ENCODE measurements at places on chromosomes 16 and 17. TPM values are rescaled to one million over a fixed set of nuclear protein-coding genes. Genes with fewer than 3 reads are reported as not detected.

MYO15A gene
- 0.44 TPM for total RNA-seq

NOB1 gene
- 78.1 TPM for total RNA-seq

GRCh38 chr17:2703606-2704005 lies 8.0 kb downstream of the CLUH start:
- no peak for DNase-seq

TBC1D3E gene
- total RNA-seq = not detected

GPR139 gene
- total RNA-seq = not detected

DNA sequence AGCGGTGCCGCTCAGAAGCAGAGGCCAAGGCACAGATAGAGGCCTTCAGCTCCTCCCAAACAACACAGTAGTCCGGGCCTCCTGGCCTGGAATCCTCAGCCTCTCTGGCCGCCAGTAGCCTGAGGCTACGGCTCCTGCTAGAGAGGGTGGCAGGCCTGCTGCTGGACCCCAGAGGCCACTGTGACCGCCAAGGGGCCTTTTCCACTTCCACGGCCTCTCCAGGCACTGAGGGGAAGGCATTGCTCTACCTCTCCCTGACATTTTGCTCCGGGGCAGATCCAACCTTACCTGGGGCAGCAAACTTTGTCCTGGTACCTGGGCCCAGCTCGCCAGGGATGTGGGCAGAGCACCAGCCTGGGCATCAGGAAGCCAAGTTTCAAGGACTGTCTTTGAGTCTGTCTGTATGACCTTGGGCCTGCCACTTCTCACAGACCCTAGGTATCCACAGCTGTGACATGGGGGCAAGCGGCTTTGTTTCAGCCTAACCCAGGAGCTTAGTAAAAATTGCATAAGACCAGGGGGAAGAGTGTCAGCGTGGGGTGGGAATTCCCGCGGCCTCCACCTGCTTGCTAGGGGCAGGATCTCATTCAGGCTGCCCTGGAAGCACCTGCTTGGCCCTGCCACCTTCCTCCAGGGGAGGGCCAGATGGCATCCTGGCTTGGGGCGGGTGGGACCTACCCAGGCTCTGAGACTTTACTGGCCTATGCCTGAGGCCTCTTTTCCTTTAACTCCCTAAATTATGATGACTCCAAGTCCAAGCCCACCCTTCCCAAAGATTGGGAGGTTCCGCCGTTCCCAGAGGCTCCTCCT lies 33.2 kb downstream of the ADGRG5 start:
- no peak for DNase-seq

SLC16A6 gene
- 0.67 TPM for total RNA-seq

GRCh38 chr17:63653050-63653449 lies 30.8 kb downstream of the MAP3K3 start:
- DNase-seq = no peak

TMEM219 gene
- total RNA-seq = 52.7 TPM

GRCh38 chr17:4074831-4075495 lies 67.9 kb downstream of the ZZEF1 start:
- peak; percentile 53 for DNase-seq

DNA sequence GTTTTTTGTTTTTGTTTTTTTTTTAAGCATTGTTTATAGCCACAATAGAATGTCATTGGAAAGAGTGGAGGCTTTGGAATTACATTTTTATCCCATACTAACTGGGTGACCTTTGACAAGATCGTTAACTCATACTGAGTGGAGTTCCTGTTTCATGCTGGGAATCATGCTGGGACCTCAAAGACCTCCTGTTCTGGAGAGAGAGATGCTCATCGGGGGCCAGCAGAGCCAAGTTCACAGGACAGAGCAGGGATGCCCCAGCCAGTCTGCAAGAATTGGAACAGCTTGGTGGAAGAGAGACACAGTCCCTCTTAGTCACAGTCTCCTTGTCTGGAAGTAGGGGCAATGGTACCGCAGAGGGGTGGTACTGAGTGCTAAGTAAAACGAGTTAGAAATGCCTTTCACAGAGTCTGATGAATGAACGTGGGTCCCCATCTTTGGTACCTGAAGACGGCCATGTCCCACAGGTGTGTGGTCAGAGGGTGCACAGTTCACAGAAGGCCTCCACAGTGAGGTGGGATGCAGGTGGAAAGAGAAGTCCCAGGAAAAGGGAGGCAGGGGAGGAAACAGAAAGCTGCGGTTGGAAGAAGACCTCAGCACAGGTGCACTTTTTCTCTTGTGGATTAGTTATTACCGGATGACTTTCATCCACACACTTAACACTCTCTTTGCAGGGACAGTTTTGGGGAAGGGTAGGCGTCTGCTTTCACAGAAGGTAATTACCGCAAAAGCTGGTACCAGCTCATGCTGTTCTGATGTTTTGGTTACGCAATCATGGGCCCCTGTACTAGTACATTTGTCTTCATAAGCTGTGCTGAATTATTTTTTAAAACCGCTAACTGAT lies 147.8 kb downstream of the PRKCA start:
- DNase-seq = peak; percentile 35

SAMD14 gene
- total RNA-seq = 51.4 TPM

- DNase-seq = no peak
Measured at GRCh38 chr17:70355185-70355584, 185.9 kb downstream of the KCNJ2 start.

DNAJC7 gene
- 77.4 TPM for total RNA-seq

- DNase-seq = no peak
Measured at GRCh38 chr17:78953356-78954350, 26.1 kb downstream of the LGALS3BP start.

- no peak for DNase-seq
Measured at GRCh38 chr16:70692873-70693671, 7.2 kb upstream of the MTSS2 start.

DNA sequence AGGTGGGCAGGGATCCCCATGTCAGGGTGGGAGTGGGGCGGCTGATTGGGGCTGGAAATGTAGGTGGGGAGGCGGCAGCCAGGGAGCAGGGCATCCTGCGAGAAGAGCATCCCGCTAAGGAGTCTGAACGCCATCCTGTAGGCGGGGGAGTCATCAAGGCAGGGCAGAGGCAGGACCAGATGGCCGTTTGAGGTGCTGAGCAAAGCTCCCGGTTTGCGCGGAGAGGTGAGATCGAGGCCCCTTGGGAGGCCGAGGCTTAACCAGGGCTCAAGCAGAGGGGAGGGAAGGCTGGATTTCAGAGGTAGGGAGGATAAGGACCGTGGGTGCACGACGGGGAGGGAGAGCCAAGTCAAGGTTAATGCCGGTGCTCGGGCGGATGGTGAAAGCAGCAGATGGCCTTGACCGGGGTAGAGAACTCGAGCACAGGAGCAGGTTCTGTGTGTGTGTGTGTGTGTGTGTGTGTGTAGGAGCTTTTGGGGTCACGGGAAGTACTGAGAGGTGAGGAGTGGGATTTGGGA lies 472 bp upstream of the NME2 start:
- no peak for DNase-seq

DHRS11 gene
- 8.1 TPM for total RNA-seq

ADCY7 gene
- 5.5 TPM for total RNA-seq

DNA sequence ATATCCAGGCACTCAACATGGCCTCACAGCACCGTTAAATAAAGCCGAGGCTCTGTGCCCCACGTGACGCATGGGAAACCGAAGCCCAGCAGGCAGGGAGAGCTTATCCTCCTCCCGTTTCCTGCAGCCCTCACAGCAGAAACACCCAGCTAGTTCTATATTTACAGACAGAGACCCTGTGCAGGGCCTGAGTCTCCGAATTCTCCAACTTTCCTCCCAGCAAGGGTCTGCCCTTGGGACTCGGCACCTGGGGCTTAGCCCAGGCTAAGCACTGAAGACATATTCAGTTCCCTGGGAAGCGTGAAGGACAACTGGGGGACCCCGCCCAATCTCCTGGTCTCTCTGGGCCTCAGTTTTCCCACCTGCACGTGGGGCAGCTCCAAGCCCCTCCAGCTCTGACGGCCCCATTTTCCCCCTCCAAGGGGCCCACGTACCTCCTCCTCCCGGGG lies 29.2 kb downstream of the TRPV3 start:
- DNase-seq = no peak

RNF43 gene
- total RNA-seq = 0.04 TPM

GRCh38 chr16:27706866-27707685 lies 157.1 kb downstream of the KATNIP start:
- no peak for DNase-seq

- no peak for DNase-seq
Measured at GRCh38 chr16:56990407-56991286, 1.3 kb downstream of the NLRC5 start.

- no peak for DNase-seq
Measured at GRCh38 chr17:57514614-57515013, 230.5 kb downstream of the CCDC182 start.

GRCh38 chr17:45150911-45151809 lies 2.9 kb downstream of the HEXIM1 start:
- no peak for DNase-seq

DNA sequence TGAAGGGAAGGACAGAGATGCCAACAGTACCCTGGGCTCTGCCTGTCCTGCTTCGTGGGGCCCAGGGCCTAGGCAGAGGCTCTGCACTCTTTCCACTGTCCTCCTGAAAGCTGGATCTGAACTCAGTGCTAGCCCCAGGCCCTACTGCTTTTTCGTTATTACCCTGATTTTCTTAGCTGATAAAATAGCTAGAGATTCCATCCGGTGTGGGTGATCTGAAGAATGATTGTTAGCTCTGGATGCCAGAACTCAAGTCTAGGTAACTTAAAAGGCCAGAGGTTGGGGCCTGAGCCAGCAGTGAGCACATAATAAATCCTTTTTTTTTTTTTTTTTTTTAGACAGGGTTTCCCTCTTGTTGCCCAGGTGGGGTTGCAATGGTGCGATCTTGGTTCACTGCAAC lies 1.8 kb upstream of the MYBBP1A start:
- no peak for DNase-seq

EPOP gene
- 5.9 TPM for total RNA-seq

GRCh38 chr16:8878523-8878911 lies 3.6 kb upstream of the LITAFD start:
- DNase-seq = no peak

DNA sequence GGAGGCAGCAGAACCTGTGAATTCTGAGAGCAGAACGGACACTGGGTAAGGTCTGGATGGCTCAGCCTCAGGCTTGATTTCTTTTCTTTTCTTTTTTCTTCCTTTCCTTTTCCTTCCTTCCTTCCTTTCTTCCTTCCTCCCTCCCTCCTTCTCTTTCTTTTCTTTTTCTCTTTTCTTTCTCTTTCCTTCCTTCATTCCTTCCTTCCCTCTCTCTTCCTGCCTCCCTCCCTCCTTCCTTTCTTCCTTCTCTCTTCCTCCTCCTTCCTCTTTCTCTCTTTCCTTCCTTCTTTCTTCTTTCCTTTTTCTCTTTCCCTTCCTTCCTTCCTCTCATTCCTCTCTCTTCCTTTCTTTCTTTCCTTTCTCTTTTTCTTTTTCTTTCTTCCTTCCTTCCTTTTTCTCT lies 38.0 kb downstream of the OR3A1 start:
- DNase-seq = no peak

PIEZO1 gene
- total RNA-seq = 174 TPM

ODAD4 gene
- 1.8 TPM for total RNA-seq

CIBAR2 gene
- total RNA-seq = not detected

GRCh38 chr16:1458336-1458976 lies 14.1 kb upstream of the CCDC154 start:
- DNase-seq = no peak

ACE gene
- 2.6 TPM for total RNA-seq

DNA sequence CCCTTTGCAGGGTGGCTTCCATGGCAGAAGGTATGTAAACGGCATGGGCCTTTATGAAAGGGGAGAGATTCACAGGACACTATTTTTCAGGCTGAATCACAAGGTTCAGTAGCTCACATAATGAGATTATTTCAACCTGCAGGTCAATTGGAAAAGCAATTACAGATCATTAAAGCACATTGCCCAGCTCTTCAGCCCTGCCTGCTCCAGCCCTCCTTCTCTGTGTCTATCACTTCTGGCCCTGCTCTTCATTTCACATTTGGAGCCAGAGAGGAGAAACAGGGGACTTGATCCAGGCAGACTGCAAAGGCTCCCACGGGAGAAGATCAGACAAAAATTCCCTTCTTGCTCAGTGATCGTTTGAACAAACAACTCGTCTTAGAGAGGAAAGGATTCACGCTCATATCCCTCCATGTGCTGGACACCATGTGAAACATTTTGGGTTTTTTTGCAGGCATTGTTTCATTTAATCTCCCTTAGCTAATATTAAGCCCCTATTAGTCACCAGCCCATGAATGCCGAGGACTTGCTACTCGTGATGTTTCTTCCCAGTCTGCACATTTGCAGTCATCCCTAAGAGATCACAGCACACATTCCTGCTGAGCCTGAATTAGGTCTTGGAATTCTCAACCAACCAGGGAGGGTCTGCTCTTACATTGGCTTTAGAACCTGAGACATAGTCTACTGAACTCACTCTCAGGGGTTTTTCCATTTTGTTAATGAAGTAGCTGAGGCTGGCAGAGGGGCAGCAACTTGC lies 443.9 kb upstream of the CCL2 start:
- no peak for DNase-seq

BAHCC1 gene
- total RNA-seq = 74.2 TPM

DNA sequence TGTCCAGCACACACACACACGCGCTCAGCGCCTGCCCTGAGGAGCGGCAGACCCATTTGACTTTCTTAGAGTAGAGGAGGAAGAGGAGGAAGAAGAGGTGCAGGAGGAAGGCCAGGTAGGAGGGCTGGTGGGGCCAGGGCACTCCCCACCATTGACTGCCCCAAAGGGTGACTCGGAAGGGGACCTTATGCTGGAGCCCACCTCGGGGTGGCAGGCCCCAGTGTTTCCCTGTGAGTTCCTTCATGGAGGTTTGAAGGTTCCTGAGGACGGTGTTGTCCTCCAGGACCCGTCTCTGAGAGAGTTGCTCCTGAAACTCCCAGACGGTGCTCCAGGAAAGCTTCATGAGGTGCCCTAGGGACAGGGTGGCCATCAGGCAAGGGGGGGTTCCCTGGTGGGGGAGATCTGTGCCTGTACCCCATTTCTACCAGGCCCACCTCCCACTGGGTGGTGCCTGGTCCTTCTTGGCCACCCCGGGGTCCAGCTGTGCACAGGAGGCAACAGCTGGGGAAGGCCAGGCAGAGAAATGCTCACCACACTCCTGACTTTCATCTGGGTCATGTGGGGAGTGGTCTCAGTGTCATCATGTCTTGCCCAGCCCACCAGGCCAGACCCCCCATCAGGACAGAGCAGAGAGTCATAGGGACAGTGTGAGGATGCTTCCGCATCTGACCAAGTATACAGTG lies 89.5 kb downstream of the TNFRSF13B start:
- DNase-seq = no peak

Data from A673 (cell line).